ENCODE measurements at places on chromosomes 12 and 14.

DNA sequence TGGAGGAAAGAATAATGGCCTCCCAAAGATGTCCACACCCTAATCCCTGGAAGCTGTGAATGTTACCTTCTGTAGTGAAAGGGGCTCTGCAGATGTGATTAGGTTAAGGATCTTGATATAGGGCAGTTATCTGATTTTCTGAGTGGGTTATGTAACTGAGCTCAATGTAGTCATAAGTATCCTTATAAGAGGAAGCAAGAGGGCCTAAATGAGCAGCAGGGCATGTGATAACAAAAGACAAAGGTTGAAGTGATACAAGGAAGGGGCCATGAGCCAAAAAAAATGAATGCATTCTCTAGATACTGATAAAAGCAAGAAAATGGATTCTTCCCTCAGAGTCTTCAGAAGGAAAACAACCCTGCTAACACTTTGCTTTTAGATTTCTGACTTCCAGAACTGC lies 78.8 kb downstream of the OSBPL8 start:
- DNase-seq: no peak

GRCh38 chr12:5220099-5220498 lies 176.4 kb downstream of the KCNA5 start:
- no peak for DNase-seq

DNA sequence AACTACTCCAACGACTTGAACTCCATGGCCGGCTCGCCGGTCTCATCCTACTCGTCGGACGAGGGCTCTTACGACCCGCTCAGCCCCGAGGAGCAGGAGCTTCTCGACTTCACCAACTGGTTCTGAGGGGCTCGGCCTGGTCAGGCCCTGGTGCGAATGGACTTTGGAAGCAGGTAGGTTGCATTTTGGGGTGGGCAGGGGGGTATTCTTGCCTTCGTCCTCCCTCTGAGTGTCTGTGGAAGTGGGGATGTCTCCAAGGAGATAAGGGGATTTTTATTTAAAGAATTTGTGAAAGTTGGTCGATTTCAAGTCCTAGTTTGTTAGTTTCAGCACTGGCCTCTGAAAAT lies 1.3 kb downstream of the ASCL1 start:
- no peak for DNase-seq

DNA sequence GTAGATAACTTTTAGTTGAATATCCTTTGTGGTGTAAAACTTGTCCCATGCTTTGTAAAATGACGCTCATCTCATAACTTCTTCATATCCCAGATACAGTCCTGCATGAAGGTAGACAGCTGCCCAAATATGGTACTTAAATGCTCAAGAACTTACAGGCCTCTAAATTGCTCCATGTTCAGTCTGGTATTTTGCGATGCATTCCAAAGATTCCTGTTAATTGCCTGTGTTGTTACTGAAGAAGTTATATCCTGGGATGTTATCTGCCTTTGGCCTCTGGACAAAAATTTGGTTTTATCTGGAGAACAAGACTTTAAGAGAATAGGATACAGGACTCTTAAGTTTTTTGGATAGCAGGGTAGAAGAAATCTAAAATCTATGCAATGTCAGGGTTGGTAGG lies 473.0 kb downstream of the PCNX1 start:
- peak; percentile 94 for DNase-seq

Measured in fibroblast of skin of right biceps (primary cell).